Activated CD8-positive, alpha-beta memory T cell treated with anti-CD3 and anti-CD28 coated beads for 1 hour (primary cell): ENCODE measurements at places on chromosomes 2 and 18.

DNA sequence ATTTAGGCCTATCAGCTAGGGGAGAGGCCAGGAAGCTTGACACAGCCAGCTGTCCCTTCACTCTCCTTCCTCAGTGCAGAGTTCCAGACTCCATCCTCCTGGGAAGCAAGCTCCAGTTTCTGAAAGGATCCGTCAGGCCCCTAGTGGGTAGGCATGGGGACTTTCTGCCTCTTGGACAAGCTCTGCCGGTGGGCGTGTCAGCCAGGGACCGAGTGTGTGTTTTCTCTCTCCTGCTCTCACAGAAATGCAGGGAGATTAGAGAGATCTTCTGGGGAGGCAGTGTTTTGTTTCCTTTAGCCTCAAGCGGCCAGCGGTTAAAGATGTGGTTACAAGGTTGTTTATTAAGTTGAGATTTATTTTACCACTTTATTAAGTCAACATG is 29.9 kb upstream of the OTOS start:
- no peak for DNase-seq

DNA sequence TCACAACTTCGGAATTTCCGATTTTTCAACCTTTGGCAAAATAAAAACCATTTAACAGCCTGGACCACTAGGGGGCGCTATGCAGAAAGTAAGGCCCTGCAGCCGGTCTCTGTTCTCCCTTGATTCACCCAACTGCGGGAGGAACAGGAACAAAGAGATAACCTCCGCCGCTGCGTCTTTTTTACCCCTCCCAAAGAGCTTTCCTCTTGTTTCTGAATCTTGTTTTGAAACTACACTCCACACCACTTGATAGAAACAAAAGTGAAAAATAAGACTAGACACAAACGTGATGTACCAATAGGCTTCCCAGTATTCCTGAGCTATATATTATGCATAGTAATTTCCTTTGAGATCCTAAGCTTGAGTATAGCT is 231.2 kb downstream of the MYO3B start:
- peak; percentile 42 for DNase-seq

GRCh38 chr18:9115984-9116383 is 13.5 kb downstream of the NDUFV2 start:
- DNase-seq = no peak

- no peak for DNase-seq
Measured at GRCh38 chr2:55161295-55162210, 70.5 kb downstream of the CLHC1 start.

DNA sequence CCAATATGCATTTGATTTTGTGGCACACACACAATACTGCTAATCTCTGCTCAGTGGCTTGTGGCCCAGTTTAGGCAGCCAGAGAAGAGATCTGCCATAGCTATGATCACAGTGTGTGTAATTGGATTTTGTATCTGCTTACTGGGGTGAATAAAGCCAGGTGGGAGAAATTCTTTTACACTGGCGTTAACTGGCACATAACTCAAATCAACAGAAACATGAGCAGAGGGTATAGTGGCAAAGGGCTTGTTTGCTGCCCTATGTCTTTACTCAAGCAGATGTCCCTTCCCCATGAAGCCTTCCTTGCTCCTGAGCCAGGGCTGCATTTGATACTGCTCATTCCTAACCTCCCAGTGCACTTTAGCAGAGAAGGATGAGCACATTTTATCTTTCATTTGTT is 28.5 kb downstream of the STON1 start:
- DNase-seq = no peak
